ENCODE measurements at places on chromosomes 11 and 22.

DNA sequence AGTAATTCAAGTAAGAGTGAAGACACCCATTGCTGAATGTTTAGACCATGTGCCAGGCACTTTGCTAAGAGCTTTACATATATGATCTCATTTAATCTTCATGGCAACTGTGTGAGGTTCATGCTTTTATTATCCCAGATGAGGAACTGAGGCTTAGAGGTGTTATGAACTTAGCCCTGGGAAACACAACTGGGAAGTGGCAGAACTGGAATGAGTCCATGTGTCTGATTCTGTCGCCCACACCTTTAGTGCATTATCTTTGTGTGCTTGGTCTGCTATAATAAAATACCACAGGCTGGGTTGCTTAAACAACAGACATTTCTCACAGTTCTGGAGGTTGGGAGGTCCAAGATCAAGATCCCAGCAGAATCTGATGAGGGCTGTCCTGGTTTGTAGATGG, 108.7 kb upstream of the PLET1 start:
- no peak for DNase-seq

- no peak for DNase-seq
These were observed 3.6 kb upstream of the VWCE start for GRCh38 chr11:61298663-61299244.

- no peak for DNase-seq
These were observed 123.5 kb upstream of the APOA1 start for GRCh38 chr11:116960930-116961329.

- DNase-seq: no peak
These were observed 93.8 kb downstream of the CEP164 start for GRCh38 chr11:117421476-117421875.

GRCh38 chr11:120115272-120116000, 22.5 kb downstream of the TRIM29 start:
- DNase-seq: no peak

- DNase-seq: no peak
These were observed 13.0 kb upstream of the VPS37C start for GRCh38 chr11:61174273-61174672.

- DNase-seq: no peak
These were observed 1.4 kb downstream of the SELENOO start for GRCh38 chr22:50202130-50202666.

- DNase-seq: peak; percentile 58
These were observed 55.2 kb downstream of the CABIN1 start for GRCh38 chr22:24066260-24066659.

GRCh38 chr11:121422675-121423074, 29.4 kb upstream of the SORL1 start:
- DNase-seq: no peak

GRCh38 chr11:63508009-63508408, 2.1 kb downstream of the LGALS12 start:
- no peak for DNase-seq

DNA sequence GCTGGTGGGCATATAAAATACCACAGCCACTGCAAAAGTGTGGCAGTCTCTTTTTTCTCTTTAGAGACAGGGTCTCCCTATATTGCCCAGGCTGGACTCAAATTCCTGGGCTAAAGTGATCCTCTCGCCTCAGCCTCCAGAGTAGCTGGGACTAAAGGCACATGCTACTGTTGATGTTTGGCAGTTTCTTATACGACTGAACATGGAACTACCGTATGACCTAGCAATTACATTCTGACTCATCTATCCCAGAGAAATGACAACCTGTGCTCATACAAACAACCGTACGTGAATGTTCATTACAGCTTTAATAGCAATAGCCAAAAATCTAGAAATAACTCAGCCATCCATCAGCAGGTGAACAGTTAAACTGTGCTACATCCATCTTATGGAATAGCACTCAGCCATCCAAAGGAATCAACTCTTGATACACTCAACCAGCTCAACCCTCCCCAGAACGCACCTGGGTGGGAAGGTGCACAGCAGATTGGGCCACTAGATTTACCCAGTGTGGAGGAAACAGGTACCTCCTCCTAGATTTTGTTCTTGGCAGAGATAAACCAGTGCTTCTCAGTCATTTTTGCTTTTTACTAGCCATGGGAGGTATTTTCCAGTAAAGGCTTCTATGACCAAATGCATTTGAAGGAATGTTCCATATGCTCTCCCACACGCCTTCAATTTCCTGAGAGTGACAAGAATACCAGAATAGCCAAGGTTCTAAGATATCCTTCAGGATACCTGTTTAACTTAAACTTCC, 130.5 kb downstream of the MED15 start:
- DNase-seq: peak; percentile 5

- no peak for DNase-seq
These were observed 371.5 kb downstream of the OPCML start for GRCh38 chr11:133160754-133161153.

DNA sequence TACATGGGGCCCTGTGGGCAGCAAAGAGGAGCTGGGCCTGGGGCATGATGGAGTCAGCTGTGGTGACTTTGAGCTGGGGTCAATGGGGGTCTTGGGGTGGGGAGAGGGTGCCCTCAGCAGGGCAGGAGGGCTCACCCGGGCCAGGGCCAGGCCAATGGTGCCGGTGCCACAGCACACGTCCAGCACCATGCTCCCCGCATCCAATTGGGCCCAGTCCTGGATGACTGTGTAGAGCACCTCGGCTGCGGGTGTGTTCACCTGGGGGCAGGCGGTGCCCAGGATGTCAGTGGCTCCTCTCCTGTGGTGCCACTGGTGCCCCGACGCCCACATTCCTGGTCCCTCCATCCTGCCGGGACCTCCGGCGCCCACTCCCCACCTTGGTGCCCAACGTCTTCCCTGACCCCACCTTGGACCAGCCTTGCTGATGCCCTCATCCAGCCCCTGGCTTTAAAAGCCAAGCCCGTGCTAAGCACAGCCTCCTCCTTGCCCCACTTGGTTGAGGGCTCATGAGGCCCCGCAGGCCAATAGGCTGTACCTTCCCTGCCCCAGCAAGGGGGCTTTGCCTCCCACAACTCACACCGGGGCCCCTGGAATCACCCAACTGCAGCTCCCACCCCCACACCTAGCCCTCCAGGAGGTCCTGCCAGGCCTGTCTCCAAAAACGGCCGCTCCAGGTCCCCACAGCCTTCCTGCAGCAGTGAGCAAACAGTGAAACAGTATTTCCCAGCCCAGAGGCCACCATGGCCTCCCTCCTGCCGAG, 2.2 kb upstream of the RANBP1 start:
- no peak for DNase-seq

GRCh38 chr11:113234888-113235287, 79.5 kb upstream of the TTC12 start:
- no peak for DNase-seq
